ENCODE measurements at places on chromosomes 2 and 18. TPM values are rescaled to one million over a fixed set of nuclear protein-coding genes. Genes with fewer than 3 reads are reported as not detected.

DNA sequence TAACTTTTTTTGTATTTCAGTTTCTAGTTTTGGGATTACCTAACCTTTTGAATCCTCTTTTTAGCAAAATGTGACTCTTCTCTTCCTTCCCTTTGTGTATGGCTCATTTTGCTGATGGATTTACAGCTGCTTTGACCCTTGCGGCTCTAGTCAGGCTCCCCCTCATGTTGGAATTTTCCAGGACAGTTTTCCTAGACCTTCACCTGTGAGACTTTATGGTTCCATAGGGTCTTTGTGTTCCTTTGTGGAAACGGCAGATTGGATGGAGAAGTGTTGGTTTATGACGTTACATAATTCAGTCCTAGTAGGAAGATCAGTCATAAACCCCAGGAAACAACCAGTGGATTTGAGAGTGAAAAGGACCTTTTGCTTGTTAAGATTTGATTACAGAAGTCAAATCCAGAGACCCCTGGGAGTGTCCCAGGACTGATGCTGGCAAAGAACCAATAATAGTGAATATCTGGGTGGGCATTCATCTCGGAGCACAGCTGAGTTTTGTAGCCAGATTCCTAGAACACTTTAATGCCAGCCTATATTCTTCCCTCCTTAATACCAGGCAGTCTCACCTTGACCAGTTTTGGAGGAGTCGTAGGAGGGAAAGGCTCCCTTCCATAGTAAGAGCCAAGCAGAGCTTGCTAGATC lies 42.7 kb downstream of the SOCS6 start:
- DNase-seq = no peak

GRCh38 chr2:231717281-231718171 lies 9.2 kb downstream of the PTMA start:
- DNase-seq = peak; percentile 76

HOXD12 gene
- 0.10 TPM for total RNA-seq

DNA sequence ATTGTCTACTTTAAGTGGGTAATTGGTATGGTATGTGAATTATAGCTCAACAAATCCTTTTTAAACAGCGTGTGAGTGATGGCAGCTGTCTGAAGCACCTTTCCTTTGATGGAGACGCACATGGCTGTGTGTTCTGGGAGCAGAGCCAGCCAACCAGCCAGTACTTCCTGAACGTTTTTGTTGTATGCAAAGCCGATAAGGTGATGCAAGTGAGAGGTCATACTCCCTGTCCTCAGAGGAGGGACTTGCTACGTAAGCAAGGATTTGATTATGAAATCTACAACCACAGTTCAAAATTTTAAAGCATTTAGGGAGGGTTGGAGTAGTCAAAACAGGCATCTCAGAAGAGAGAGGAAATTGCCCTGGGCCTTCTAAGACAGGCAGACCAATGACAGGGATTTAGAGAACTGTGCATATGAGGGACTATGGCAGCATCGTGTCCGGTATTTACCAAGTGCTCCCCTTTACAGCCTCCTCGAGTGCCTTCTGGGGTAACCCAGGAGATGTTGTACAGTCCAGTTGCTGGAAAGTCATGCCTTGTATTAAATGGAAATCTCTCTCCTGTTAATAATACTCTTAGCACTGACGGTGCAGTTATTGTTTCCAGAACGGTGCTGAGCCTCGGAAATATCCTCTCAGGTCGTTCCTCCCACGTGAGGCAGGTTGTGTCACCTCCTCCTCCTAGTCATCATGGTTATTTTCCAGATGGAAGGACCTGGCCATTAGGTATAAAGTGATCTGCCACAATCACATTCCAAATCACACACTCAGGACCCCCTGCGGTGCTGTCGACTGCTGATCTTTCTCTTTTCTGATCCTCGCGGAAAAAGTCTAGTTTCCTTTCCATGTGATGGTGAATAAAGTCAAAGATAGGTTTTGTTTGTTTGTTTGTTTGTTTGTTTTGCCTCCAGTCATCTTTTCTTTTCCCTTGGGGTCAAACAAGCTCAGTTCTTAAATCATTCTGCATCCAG lies 28.4 kb downstream of the ARHGEF4 start:
- peak; percentile 59 for DNase-seq

DNA sequence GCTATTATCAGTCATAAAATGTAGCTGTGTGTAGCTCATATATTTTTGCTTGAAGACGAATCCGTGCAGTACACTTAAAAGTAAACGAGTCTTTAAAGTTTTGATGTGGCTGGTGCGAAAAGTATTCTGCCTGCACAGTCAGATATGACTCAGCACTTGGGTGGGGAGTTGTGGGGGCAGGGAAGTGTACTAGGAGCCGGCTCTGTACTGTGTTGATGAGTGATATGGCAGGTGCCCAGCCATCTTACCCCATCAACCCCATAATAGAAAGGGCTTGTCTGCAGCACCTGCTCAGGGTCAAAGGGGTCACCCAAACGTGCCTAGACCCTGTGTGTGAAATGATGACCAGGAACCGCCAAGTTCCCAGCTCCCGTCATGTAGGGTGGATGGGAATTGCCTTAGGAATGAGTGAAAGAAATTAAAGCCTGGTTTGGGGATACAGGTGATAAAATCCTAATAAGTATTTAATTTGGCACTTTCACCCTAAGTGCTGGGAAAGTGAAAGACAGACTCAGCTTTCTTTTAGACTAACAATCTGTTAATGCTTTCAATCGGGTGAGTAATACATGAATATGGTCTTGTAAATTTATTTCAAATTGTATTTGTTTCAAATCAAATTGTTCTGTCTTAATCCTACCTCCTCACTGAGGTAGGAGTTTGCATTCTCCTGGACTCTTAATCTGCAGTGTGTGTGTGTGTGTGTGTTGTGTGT lies 48.0 kb downstream of the BCL2L11 start:
- DNase-seq = peak; percentile 83

GRCh38 chr2:225233234-225233633 lies 166.3 kb upstream of the NYAP2 start:
- peak; percentile 43 for DNase-seq

GRCh38 chr2:214127571-214127970 lies 283.3 kb upstream of the VWC2L start:
- peak; percentile 37 for DNase-seq

GTF3C2 gene
- total RNA-seq = 72.5 TPM

SLC38A11 gene
- not detected for total RNA-seq

DNA sequence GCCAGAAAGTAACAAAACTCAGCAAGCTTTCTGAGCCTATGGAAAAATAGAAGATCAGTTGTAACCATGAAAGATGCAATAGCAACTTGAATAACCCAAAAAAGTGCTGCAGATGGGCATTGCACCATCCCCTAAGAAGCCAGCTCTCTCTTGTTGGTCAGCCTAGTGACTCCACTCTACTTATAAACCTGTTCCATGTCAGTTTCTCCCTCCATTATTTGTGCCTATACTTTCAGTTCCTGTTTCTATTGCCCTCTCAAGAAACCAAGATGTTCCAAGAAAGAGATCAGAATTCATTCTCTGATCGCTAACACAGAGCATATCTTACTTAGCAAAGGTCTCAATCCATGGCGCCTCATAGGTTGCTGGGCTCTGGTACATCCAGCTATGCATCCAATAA lies 170.3 kb upstream of the MAP2 start:
- DNase-seq = no peak

BMP10 gene
- not detected for total RNA-seq

HOXD9 gene
- total RNA-seq = 0.53 TPM

DNA sequence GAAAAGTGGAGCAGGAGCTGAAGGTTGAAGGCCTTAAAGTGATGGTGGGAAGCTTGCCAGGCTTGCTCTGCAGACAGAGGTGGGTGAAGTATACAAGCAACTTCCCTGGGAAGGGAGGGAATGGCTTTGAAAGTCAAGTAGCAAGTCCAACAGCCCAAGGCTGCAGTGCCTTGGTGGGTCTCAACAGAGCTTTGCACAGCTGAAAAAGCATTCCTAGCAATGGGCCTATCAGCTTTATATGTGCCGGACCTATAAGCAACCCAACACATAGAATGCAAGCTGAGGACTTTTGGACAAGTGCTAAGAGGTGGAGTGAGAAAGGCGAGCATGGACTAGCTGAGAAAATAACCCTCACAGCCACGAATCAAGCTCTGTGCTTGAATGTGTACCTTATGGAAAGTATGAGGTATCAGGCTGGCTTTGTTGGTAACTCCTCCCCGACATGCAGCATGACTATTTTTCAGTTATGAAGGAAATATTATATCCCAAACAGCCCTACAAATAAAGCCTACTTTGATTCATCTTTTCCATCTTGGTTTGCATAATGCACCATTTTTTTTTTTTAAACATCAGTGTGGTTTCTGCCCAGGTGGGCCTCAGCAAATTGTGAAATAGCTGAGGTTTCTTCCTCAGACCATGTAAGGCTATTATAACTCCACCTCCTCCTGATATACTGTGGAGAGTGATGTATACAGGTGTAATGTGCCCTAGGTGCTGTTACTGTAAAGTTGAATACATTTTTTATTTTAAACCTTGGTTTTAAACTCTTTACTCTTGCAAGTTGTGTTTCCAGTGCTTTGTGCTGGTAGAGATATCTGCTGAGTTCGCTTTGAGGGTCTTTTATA lies 241.4 kb upstream of the CXCR4 start:
- DNase-seq = no peak

DNA sequence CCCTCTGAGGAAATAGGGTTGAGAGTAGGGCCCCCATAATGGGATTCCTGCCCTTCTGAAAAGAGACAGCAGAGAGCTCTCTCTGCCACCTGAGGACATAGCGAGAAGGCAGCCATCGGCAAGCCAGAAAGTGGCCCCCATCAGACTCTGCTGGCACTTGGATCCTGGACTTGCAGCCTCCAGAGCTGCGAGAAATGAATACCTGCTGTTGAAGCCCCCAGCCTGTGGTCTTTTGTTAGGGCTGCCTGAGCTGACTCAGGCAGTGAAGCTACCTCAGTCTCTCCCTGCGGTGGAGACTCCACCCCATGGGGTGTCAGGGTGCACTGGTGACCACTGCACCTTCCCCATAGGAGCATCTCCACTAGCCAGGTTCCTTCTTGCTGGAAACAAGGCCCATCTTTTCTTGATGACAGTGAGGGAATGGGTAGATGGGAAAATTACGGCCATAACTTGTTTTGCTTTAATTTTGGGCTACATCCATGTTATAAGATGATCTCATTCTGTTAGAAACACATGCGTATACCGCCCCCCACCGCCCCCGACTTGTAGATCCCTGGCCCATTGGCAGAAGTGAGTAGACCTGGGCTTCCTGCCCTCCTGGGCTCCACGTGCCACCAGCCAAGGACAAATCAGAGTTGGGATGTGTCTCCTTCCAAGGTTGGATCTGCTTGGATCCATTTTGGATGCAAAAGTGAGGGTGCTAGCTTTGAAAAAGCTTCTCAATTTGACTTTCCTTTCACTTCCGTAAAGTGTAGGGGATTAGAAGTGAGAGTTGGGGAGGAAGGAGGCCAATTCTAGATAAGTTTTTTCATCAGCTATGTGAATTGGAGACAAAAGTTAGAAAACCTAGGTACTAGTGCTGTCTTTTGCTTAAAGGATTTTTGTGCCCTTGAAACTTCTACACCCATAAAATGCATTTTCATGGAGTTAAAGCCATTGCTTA lies 42.9 kb downstream of the NCK2 start:
- DNase-seq = peak; percentile 63

GRCh38 chr2:40318921-40319320 lies 133.0 kb downstream of the SLC8A1 start:
- DNase-seq = no peak

GRCh38 chr18:54159906-54160305 lies 64.6 kb downstream of the MBD2 start:
- no peak for DNase-seq

DNA sequence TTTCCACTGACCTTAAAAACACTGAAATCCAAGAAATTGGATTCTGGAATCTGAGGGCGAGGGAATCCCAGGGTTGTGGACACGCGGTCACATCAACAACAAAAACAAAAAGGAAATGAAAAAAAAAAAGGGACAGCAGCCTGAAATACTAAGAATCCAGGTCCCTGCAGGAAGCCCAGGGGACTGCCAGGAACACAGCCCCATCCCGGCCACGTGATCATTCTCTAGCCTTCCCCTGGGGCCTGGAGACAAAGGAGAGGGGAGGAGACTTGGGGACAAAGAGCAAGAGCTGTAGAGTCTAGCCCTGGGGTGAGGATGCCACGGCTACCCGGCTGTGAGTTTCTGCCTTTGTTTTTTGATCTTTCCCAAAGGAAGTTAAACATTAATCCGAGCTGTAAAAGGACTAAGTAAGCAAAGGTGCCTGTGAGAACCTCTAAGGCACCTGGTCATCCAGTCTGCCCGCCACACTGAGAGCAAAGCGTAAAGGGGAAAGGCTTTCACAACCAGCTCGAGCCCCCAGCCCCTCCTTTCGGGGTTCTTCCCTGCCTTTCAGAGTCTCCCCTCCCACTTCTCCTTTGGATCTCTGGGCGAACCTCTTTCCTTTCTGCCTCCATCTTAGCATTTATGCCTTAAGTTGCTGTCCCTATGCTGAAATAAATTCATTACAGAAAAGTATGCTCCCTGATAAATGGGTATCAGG lies 57.9 kb upstream of the MSH2 start:
- peak; percentile 56 for DNase-seq

FAM237A gene
- total RNA-seq = not detected

DNA sequence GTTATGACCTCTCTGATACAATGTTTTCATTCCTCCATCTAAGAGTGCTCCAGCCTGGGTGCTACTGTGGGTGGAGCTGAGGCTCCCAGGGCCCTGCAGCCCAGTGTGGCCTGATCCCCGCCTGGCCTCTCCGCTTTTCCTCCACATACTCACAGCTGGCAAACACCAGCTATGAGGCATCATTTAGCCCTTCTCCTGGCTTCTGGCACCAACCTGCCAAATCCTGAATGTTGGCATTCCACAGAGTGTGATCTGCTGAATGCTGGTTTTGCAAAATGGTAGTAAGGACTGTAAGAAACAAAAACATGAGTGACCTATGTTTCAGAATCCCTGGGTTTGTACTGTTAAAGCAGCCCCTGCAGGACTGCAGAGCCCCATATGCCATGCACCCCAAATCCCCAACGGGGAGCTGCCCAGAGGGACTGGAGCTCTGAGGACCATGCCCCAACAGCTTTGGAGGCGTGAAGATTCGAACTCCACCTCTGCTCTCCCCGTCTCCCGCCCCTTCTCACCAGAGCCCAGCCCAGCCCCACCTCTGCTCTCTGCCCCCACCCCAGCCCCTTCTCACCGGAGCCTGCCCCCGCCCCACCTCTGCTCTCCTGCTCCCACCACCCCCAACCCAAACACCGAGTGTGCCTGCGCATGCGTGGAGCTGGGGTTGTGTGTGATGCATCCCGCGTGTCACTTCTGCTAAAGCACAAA lies 4.2 kb downstream of the SLC66A2 start:
- DNase-seq = no peak

GRCh38 chr2:179233626-179234430 lies 30.8 kb downstream of the SESTD1 start:
- DNase-seq = no peak

GRCh38 chr2:214706986-214707385 lies 102.5 kb downstream of the BARD1 start:
- no peak for DNase-seq

SIX3 gene
- not detected for total RNA-seq

Data from HT1080 (cell line).